Heart left ventricle (tissue), 16 donors: ENCODE measurements at places on chromosomes 7 and 10. TPM values are rescaled to one million over a fixed set of nuclear protein-coding genes. Genes with fewer than 3 reads are reported as not detected.

DNA sequence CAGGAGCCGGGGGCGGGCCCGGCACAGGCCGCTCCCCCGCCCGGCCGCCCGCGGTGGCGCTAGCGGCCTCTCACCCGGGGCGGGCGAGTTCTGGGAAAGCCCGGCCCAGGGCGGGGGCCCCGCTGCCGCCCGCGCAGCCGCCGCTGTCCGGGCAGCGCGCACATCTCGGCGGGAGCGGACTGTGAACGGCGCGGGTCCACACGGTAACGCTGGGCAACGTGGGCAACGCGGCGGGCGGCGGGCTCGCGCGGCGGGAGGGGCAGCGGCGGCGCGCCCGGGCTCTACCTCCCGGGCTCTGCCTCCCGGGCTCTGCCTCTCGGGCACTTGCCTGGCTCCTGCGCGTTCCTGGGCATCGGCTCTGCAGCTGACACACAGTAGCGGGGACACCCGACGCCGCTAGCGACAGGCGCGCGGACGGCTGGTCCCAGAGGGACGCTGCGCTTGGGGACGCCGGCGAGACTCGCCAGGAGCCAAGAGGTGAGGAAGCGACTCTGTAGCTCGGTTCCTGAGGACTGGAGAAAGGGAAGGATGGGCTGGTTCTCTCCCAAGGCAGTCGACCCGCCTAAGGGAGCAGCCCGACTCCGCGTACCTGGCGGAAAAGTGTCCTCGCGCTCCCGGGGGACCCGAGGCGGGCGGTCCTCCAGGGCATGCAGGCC lies at the start of gene PLCE1:
TSS of gene PLCE1 (plus strand) at position 150 of the 656 bp plus-strand sequence. CDS start 37,116 bp downstream, outside the sequence.
- DNase-seq, result peak; percentile 69

- DNase-seq, result no peak
These were observed 2.7 kb downstream of the TRUB1 start for GRCh38 chr10:114940735-114941134.

DNA sequence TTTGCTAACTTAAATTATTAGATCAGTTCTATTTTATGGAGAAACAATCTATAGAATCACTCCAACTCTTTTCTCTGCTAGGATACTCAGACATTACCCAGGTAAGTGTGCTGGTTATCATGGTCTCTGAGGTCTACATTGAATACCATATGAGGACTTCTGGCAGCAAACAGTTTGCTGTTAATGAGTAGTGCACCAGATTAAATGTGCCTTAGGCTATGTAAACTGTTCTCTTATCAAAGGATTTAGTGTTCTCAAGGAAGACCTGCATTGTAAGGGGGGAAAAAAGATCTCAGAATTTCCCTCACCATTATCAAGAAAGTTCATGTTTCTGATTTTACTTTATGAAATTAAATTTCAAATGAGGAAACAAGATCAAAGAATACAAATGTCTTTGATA lies 107.5 kb downstream of the ITGB8 start:
- no peak for DNase-seq

DNA sequence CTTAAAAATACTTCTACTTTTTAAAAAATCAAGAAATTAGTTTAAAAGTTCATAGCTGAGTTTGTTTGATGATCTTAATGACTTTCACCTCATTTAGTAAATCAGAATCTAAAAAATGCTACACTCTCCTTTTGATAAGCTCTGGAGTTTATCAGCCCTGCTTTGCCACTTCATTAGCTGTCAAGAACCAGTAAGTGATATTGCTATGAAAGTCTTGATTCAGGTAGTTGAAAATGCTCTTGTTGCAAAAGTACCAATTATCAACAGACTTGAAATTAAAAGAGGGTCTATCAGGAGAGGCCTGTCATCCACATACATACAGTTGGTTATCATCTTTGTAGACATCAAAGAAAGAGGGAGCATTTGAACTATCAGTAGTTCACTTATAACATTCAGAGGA lies 41.6 kb downstream of the SEMA3A start:
- no peak for DNase-seq

GRCh38 chr10:33142295-33142694 lies 184.3 kb upstream of the ITGB1 start:
- DNase-seq, result peak; percentile 65

DNA sequence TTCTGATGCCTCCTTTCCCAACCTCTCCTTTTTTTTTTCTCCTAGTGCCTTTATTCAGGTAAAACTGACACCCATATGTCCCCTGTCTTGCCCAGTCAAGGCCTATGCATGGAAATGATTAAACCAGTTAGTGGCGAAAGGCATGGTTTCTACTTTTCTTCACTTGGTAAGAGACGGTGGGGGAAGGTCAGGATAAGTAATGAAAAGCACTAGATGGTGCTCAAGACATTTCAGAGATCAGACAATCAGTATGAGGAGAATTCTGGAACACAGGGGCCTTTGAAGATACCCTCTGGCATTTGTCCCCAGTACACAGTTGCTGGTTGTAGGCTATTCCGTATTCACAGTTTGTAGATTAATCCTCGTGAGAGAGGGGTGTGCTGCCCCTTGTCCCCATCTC lies 121.2 kb downstream of the RTKN2 start:
- no peak for DNase-seq

DNA sequence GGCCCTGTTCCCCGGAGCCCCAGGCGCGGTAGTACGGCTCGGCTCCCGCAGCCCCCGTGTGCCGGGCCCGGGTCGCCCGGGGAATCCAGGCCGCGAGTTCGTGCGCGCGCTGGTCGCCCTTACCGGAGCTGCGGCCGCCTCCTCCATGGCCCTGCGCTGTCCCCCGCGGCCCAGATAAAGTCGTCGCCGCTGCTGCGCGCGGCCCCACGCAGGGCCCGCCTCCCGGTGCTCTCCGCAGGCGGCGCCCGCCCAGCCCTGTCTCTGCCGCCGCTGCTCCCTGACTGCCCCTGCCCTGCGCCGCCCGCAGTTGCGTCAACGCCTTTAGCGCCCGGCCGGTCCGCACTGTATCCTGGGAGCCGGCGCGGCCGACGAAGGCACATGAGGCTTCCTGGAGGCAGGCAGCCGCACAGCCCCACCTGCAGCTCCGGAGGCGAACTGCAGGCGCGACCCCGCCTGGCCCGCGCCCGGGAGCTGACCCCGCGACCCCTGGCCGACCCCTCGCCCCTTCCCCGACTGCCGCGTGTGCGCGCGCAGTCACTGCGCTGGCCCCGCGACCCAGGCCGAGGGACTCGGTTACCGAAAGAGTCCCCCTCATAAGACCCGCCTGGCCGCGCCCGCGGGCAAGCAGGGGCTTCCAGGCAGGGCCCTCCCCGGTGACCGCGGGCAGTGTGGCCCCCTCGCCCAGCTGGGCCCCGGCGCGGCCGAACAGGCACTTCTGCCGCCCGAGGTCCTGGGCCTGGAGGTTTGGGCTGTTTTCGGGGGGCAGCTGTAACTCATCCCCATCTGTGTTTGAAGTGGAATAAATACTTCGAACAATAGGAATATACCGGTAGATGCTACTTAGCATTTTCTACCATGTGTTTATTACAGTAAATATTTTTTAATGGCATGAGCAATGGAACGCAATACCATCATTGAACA lies 127.1 kb upstream of the ZNF746 start:
- DNase-seq, result peak; percentile 98

DNA sequence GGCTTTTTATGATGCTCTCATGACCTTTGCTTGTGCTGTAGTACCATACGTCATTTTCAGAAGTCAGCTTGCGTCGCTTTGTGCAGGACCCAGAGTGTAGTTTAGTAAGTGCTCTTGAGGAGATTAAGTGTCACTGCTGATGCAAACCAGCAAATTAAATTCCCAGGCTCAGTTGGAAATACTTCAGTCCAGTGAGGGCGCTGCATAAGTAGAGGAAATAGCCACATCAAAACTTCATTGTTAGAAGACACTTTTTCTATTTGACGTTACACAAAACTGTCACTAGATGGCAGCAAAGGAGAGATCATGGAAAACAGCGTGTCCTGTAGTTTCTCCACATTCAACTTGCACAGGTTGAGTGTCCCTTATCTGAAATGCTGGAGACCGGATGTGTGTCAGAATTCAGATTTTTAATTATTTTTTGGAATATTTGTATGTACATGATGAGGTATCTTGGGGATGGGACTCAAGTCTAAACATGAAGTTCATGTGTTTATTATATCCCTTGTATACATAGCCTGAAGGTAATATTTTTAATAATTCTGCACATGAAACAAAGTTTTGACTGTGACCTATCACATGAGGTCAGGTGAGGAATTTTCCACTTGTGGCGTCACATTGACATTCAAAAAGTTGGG lies 7.9 kb downstream of the ZNF22 start:
- no peak for DNase-seq

GRCh38 chr10:123786896-123787295 lies 104.7 kb downstream of the CPXM2 start:
- no peak for DNase-seq

GRCh38 chr7:122433765-122434164 lies 129.2 kb upstream of the FEZF1 start:
- no peak for DNase-seq

GRCh38 chr7:99504281-99504602 lies 220 bp upstream of the ZKSCAN5 start:
- DNase-seq, result no peak

DNA sequence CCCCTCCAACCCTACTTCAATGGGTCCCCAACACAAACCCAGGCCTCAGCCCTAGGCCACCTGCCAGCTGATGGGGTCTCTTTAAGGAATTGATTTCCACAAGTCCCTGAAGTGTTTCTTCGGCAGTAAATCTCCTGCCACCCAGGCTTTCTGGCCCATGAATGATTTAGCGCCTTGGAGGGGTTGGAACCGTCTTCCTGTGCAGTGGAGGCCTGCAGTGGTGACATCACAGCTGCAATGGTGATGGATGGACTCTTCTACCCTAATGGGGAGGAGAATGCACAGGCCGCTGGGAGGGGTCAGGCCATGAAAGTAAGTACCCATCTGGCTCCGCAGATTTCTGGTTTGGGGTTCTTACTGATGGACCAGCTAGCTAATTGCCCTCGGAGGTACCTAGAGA lies 163.8 kb downstream of the UBE2H start:
- DNase-seq, result no peak

- DNase-seq, result no peak
These were observed 177.9 kb downstream of the PLXNA4 start for GRCh38 chr7:132398253-132398925.

DNA sequence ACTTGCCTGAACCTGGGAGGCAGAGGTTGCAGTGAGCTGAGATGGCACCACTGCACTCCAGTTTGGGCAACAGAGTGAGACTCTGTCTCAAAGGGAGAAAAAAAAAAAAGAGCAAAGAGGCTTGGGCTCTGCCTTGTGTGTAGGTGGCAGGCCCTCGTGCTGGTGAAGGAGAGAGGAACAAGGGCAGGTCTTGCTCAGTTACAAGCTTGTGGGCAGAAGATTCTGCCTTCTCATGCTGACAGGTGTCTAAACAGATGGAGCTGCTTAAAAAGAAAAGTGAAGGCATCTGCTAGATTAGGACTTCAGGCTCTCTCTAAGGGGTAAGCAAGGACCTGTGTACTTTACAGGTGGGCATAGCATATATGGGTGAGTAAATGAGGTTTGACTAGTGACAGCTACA lies 65.5 kb upstream of the TRIM8 start:
- DNase-seq, result no peak

DNA sequence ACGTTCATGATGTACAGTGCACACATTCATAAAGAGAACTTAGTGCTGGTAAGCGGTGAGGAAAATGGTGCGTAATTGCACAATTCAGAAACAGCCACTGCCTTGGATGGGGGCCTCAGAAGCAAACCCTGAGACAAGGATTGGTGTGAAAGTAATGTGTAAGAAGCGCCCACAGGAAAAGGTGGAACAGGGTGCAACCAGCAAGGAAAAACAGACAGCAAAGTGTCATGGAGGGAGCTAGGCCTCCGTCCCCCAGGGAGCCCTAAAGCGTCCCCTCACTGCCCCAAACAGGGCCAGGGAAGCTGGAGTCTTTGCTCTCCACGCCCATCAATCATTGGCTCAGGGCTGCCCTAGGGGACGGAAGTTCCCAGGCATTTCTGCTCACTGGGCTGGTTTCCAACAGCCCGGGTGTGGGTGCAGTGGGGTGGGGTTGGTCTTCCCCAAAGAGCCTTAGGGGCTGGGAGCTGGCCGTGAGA lies 9.6 kb upstream of the C10orf105 start:
- DNase-seq, result peak; percentile 87

GRCh38 chr7:150799156-150799555 lies 1.0 kb downstream of the TMEM176B start:
- no peak for DNase-seq

DNA sequence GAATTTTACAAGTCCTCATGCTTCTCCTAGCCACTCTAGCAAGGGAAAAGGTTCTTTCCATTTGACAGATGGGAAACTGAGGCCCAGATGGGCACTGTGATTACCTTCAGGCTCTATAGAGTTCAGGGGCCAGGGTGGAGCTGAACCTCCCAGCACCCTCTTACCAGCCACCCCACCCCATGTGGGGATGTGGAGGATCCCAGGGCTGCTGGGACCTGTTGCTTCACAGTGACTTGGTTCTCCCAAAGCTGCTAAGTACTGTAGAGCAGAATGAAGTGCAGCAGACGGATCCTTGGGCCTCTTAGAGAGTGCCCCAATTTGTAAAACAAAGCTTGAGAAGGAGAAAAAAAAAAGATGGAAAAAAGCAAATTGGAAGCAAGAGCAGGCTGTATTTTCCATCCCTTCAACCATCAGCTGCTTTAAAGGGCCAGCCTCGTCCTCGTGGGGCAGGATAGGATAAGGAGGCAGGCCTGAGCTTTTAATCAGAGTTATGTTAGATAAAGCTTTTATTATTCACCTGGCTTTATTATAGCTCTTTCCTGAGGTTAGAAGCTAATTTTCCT lies 147.0 kb downstream of the CDH23 start:
- no peak for DNase-seq

- DNase-seq, result no peak
These were observed 13.3 kb upstream of the CNNM1 start for GRCh38 chr10:99315853-99316252.

DNA sequence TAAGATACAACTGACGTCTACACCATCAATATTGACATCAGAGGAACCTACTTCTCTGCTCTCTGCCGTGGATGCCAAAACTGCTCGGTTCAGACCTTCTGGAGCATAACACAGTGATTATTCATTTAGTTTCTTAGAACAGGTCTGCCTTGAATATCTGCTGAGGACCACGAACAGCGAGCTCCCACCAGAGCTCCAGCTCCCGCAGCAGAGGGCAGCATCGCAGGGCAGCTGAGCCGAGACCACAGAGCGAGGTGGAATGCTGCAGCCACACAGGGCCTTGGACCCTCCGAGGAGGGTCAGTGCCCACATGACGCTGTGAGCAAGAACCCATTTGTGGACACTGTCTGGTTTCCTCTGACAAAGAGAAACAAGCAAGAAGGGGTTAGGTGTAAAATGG lies 6.8 kb downstream of the VIPR2 start:
- DNase-seq, result no peak

DNA sequence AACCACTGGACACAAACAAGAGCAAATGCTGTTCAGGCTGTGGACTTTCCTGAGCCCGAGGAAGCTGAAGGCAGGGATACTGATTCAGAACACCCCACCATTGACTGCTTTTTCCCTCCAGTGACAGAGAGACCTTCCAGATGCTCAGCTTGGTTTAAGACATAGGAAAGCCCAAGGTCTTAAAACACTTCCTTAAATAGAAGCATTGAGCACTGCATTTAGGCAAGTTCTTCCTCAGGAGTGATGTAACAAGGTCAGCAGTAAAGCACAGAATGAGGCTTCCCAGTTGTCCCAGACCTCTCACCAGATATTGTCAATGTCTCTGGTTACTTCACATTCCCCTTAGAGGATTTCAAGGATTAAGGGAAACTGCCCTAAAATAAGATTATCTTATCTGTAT lies 19.6 kb upstream of the CDCA7L start:
- no peak for DNase-seq

The GRM8 gene
- 0.30 TPM for polyA plus RNA-seq

The ITIH5 gene
- 2.7 TPM for polyA plus RNA-seq

The SH2D4B gene
- not detected for polyA plus RNA-seq

The ASB10 gene
- polyA plus RNA-seq, result 6.9 TPM

The ANKRD30A gene
- not detected for polyA plus RNA-seq

The PILRA gene
- 1.8 TPM for polyA plus RNA-seq

The OPALIN gene
- polyA plus RNA-seq, result not detected

The MALSU1 gene
- 40.3 TPM for polyA plus RNA-seq

The CLRN3 gene
- polyA plus RNA-seq, result not detected

The OR6B1 gene
- polyA plus RNA-seq, result not detected
